Activated CD4-positive, CD25-positive, alpha-beta regulatory T cell (primary cell): ENCODE measurements at places on chromosomes 7 and 10.

DNA sequence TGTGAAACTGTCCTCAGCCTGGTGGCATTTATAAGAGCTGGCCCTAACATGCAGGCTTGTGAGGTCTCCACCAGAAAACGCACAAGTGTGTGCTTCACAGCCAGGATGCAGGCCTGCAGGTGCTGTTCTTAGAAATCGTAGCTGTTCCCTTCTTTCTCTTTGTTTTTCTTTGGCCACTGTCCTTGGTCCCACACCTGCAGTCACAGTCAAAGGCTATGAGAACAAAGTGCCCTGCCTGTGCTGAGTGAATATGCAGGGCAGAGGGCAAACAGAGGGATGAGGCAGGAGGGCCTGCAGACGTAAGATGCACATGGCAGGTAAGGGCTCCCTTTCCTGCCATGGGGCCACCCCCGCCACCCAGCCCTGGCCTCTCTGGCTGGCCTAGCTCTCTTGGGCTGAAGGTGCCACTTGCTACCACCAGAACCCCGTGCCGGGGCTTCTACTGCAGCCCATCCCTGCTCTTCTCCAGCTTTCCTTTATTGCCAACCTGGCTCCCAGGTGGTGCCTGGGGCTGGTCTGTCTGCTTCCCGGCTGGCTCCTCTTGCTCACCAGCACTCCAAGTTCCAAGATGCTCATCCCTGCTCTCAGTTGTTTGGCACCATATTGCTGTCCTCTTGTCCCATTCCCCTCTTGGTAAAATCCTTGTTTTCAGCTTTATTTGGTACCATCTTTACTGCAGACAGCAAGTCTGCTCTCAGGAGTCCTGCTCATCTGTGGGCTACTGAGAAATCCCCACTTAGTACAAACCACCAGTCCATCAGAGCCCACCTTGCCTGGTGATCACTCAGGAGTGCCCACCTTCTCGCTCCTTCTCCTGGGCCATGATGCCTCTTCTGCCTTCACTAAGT, 308.1 kb upstream of the ZMIZ1 start:
- DNase-seq = no peak

- no peak for DNase-seq
Observed at GRCh38 chr10:42874713-42875387, 92.3 kb downstream of the BMS1 start.

DNA sequence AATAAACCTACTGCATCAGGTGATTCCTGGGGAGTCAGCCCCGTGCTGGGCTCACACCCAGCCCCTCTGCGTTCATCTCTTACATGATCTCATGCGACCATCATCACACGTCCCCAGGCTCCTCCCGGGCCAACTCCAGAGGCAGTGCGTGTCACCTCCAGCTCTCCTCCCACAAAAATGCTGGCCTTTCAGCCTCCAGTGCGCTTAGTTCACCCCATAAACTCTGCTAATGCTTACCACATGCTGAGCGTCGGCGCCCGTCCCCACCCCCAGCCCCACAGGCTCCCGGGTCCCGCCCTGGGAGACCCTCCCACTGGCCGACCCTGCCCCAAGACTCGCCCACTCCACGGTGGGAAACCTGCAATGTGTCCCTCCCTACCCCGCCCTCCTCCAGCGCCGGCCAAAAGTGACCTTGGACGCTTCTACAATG, 816 bp upstream of the SDK1 start:
- DNase-seq = no peak

- no peak for DNase-seq
Observed at GRCh38 chr7:141991140-141991539, 4.5 kb upstream of the MGAM start.

DNA sequence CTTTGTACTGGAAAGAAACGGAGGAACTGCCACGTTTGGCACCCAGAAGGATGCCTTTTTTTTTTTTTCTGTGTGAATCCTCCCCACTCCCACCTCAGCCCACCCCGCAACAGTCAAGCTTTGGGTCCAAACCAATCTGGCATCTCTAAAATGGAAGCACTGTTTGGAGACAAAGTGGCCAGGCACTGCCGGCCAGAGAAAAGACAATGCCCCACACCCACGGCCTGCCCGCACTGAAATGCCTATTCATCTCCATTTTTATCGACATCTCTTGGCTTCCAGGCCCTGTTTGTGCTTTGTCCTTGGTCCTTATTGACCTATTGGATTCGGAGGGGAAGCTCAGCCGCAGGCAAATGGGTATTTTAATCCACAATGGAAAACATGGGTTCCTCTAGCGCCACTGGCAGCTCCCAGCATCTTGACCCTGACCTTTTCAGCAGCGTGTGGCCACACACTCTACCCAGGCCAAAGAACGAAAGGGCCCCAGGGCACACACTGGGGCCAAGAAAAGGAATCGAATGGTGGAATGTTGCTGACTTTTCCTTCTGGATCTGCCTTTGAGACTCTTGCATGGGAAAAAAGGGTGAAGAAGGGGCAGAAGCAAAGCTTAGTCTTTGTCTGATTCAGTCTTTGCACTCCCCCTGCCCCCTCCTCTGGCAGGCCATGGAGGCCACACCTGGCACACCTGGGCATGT, 162.6 kb upstream of the CDCA7L start:
- no peak for DNase-seq
